ENCODE measurements at places on chromosomes 1 and 21.

- DNase-seq, result no peak
Measured at GRCh38 chr1:17081439-17081838, 27.6 kb upstream of the SDHB start.

- no peak for DNase-seq
Measured at GRCh38 chr1:95440511-95440910, 206.5 kb downstream of the RWDD3 start.

DNA sequence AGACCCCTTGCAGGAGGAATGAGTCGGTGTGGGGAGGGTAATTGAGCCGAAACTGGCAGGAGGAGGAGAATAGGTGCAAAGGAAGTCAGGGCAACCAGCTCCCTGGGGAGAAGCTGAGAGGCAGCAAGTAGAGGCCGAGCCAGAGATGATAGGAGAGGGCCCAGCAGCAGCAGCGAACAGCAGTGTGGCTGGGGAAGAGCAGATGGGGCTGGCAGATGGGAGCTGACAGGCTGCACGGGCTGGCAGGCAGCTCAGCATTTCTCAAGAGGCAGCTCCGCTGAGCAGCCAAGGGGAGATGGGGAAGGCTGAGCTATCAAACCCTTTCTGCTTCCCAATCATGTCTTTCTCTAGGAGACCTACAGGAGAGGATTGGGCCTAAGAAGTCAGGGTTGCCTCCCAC lies 158.2 kb downstream of the TRIM33 start:
- DNase-seq, result no peak

DNA sequence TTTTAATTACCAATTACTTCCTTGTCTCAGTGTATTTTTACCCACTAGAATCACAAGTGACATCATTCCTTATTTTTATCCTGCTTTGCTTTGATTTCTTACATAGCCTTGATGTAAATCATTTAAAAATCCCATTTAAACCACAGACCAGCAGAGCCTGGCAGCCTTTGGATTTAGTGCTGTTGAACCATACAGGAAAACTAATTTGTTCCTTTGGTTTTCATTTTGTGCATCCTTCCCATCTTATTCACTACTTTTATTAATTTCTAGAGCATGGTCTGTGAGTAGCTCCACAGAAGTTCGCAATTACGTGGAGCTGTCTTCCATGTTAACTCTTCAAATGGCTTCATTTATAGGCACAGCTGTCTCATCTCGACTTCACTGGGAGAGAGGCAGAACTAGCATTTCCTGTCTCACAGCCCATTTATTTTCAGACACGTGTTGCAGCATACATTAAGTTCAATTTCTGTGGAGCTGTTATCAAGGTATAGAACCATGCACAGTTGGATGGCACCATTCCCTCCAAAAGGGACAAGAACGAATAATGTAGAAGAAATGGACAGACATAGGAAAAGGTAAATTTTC lies 235.3 kb downstream of the MRPL39 start:
- peak; percentile 6 for DNase-seq

DNA sequence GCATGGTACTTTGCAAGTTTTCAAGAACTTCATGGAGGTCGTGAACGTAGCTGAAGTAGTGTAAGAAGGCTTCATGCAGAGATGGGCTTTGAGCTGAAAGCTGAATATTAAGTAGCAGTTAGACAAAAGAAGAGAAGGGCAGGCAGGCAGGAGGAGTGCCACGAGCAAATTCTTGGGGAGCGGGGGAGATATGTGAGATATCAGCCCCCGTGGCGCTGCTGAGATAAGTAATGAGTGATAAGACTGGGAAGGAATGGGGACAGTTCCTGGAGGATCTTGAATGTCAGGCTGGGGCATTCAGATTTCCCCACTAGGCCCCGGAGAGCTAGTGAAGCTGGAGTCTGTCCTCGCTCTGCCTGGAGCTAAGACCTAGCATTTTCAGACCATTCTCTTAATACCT lies 27.9 kb upstream of the KIRREL1 start:
- DNase-seq, result peak; percentile 69

GRCh38 chr1:67094191-67094590 lies 40.2 kb upstream of the SLC35D1 start:
- no peak for DNase-seq

- DNase-seq, result no peak
Measured at GRCh38 chr1:207344221-207344620, 22.7 kb downstream of the CD55 start.

- no peak for DNase-seq
Measured at GRCh38 chr1:232143315-232143886, 486.5 kb downstream of the SIPA1L2 start.

DNA sequence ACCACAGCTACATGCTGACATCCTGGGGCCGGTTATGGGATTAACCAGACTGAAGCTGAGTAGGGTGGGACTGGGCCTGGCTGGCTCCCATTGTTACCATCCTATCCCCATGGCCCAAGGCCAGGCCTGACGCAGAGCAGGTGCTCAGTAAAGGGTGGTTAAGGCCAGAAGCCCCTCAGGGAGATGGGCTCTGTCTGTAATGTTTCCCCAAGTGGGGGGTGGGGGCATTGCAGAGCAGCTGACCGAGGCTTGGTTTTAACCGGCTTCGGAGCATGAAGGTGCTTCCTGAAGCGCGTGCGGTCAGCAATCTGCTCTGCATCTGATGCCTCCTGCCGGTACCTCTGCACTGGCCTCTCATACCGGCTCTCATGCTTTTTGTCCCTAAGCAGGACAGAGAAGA lies 83.4 kb upstream of the ACTL8 start:
- no peak for DNase-seq

DNA sequence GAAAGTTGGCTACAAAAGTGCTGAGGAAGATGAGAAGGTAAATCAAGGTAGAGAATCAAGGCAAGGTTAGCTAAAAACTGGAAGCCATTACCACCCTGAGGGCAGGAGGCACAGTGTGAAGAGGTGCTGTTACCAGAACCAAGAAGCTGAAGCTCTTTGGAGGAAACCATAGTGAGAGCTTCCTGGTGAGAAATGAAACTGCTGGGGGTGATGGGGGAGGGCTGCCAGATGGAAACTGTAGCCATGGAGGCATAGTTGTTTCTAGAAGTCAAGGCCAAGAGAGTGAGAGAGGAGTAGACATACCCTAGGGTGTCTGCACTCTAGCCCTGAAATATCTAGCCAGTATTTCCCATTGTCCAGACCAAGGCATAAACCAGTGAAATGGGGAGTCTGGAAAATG lies 28.7 kb downstream of the IFI44 start:
- no peak for DNase-seq

DNA sequence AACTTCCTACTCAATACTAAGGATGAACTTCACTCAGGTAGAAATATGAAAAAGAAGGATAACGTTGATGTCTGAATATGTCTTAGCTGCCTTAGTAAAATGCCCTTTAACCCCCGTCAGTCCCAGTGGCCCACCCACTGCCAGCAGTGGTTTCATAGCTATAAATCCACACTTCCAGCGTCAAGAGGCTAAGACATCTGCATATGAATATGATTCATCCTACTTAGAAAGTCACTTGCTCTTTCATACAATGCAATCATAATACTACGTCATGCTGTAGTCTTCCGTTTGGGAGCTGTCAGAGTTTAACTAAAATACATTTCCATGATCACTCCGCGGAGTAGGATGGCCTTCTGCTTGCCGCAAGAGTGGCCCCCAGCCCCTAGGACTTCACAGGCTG lies 247.3 kb downstream of the SDCCAG8 start:
- DNase-seq, result no peak

GRCh38 chr1:2433196-2433595 lies 20.8 kb upstream of the PEX10 start:
- DNase-seq, result no peak

DNA sequence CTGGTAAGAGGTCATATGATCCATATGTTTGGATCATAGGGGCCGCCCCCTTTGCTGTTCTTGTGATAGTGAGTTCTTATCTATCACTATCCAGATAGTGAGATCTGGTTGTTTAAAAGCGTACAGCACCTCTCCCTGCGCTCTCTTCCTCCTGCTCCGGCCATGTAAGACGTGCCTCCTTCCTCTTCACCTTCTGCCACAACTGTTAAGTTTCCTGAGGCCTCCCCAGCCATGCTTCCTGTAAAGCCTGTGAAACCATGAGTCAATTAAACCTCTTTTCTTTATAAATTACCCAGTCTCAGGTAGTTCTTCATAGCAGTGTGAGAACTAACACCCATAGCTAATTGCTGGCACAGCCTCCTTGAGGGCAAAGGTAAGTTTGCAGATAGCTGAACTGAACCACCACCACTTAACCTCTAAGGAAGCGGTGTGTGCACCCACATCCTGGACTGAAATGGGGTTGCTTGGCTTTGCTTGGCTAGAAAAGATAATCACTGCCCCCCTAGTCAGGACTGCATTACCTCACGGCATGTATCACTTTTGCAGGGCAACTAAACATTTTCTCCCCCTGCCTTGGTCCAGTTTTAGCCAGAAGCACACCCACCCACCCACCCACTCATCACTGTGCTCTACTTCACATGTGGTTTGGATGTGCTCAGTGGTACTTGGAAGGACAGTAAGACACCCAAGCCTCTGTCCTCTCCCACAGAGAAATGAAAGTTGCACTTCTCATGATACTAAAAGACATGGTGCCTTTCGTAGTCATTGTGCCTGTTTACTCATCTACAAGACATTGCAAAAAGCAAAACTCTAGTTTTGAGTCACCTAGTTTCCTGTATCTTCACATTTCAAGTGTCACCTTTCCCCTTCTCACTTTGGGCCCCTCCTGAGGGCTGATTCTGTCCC lies 23.1 kb upstream of the PTAFR start:
- no peak for DNase-seq

DNA sequence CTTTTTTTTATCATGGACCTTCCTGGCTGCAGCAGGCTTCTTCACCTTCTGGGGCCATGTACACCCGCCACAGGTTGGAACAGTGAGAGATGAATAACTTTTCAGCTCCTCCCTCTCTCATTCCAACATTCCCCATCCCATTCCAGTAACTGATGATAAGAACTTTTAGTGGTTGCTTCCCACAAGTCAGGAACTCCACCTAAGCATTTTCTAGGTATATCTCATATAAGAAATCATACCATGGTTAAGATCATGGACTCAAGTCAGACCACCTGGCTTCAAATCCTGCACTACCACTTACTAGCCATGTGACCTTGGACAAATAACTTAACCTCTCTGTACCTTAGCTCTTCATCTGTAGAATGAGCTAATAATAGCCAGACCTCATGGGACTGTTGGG lies 42.5 kb upstream of the RGS8 start:
- DNase-seq, result no peak

- no peak for DNase-seq
Measured at GRCh38 chr1:192977089-192977706, 82.0 kb downstream of the UCHL5 start.

GRCh38 chr1:101346419-101346818 lies 109.6 kb downstream of the S1PR1 start:
- DNase-seq, result no peak

DNA sequence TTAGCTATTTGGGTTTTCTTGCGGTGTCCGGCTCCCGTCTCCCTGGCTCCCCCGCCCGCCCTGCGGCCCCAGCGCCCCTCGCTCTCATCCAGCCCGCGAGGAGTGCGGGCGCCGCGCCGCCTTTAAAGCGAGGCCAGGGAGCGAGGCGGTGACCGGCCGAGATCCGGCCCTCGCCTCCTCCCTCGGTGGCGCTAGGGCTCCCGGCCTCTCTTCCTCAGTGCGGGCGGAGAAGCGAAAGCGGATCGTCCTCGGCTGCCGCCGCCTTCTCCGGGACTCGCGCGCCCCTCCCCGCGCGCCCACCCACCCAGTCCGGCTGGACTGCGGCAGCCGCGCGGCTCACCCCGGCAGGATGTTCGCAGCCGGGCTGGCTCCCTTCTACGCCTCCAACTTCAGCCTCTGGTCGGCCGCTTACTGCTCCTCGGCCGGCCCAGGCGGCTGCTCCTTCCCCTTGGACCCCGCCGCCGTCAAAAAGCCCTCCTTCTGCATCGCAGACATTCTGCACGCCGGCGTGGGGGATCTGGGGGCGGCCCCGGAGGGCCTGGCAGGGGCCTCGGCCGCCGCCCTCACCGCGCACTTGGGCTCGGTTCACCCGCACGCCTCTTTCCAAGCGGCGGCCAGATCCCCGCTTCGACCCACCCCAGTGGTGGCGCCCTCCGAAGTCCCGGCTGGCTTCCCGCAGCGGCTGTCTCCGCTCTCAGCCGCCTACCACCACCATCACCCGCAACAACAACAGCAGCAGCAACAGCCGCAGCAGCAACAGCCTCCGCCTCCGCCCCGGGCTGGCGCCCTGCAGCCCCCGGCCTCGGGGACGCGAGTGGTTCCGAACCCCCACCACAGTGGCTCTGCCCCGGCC lies 492 bp downstream of the HLX start:
- peak; percentile 19 for DNase-seq

DNA sequence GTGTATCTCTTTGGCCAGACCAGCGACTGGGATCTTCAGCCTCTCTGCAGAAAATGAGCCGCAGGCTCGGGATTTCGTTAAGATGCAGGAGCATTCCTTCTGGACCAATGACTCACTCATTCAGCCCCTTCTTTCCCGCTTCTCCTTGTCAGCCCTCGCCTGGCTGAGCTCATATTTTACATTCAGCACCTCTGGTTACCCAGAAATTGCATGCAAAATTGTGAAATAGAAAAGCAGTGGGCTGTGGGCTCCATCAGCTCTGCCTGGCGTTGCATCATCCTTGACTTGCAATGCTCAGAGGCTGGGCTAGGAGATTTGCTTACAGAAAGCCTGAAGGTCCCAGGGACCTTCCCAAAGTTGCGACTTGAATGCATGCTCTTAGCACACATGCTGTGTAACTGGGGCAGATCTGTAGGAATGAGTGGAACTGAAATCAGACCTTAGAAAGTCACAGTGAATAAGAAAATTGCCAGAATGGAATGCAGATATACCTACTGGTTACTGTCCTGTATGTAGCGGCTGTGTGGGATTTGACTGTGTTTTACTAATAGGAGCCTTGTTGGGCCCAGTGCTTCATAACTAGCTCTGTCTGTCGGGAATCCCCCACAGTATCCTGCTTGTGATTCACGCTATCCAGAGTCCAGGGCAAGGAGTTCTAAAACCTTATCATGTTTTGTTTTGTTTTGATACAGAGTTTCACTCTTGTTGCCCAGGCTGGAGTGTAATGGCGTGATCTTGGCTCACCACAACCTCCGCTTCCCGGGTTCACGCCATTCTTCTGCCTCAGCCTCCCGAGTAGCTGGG lies 444.8 kb downstream of the KIF26B start:
- DNase-seq, result peak; percentile 69

DNA sequence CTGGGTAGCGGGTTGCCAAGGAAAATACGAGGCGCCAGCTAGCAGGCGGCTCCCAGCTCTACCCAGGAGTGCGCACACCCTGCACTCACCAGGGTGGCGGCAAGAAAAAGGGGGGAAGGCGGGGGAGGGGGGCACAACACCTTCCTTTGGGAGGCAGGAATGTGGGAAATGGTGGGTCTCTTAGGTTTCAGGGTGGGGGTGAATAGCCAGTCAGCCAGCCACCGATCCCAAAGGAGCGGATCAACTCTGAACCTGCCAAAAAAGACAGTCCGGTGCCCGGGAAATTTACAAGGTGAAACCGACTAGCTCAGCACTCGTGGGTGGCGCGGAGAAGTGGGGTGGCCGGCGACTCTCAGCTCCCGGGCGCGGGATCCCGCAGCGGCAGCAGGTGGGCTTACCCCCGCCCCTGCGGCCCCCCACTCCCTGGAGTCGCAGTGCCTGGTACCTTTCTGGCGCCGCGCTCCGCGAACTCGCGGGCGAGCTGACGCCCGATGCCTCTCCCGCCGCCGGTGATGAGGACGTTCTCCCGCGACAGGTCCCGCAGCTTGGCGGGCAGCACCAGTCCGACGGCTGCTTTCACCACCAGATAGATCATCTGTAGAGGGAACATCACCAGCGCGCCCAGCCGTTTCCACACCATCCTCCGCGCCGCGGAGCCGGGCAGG lies 1.2 kb downstream of the DHRS3 start:
- peak; percentile 22 for DNase-seq

GRCh38 chr1:111404588-111404987 lies 22.9 kb downstream of the OVGP1 start:
- DNase-seq, result no peak

- no peak for DNase-seq
Measured at GRCh38 chr1:2646837-2647236, 14.0 kb upstream of the MMEL1 start.

All from A673 (cell line).